ENCODE measurements at places on chromosomes 11 and 22.

DNA sequence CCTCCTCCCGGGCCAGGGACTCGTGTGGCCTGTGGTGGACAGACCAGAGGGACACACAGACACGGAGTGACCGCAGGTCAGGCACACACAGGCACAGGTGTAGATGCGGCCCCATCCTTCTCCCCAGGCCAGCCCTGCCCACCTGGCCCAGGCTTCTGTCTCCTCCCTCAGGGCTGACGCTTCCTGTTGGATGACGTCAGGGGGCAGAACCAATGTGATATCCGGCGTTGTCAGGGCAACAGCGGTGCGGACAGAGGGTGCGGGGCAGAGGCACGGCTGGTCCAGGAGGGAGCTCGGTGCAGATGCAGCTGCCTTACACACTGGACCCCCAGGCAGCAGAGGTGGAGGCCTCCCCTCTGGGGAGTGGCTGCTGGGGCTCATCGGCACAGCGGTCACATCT lies 2.9 kb upstream of the TUBGCP6 start:
- no peak for DNase-seq

GRCh38 chr22:22605074-22605404 lies 39.4 kb upstream of the GGTLC2 start:
- DNase-seq: no peak

GRCh38 chr11:84384731-84385130 lies 1098.6 kb upstream of the CCDC90B start:
- DNase-seq: no peak

GRCh38 chr11:7098235-7098832 lies 9.5 kb downstream of the RBMXL2 start:
- no peak for DNase-seq

DNA sequence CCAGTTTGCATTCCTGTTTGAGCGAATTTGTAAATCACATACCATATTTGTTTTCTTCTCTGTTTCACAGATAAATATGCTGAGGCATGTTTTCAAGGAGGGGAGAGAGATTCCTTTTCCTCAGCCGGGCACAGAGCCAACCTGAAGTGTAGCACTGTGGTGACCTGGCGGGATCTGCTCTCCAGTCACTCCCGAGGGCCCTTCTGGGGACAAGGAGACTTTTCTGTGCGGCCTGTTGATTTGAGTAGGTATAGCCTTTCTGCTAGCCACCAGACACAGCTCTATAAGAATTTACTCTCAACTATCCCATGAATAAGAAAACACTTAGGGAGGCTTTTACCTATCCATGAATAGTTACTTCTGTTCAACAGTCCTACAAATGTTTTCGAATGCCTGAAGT lies 63.5 kb upstream of the FDX1 start:
- no peak for DNase-seq

All from caudate nucleus (tissue), 63 donors.